NCI-H2227 treated with DMSO at 0.1 percent for 48 hours (cell line): ENCODE measurements at places on chromosomes 3 and 15.
A peak's percentile ranks its signal among the peaks of the same experiment; 100 is the strongest.

DNA sequence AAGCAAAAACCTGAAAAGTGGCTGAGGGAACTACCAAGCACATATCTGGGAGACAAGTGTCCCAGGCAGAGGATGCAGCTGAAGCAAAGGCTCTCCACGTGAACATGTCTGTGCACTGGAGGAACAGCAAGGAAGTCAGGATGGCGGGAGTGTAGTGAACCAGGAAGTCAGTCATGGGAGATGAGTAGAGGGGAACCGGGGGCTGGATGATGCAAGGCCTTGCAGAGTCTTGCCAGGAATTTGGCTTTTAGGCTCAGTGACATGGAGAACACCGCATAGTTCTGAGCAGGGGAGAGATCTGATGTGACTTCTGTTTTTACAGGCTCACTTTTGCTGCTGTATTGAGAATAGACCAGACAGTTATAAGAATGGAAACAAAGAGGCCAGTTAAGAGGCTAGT is 19.0 kb downstream of the C2CD4A start:
- no peak for DNase-seq

DNA sequence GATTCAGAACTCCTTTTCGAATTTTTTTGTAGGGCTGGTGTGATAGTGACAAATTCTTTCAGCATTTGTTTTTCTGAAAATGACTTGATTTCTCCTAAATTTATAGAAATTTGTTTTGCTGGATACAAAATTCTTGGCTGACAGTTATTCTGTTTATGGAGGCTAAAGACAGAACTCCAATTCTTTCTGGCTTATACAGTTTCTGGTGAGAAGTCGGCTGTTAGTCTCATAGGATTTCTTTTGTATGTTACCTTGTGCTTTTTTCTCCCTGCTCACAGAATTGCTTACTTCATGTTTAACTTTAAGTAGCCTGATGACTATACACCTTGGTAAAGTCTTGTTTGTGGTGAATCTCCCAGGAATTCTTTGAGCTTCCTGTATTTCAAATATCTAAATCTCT is 1264.6 kb downstream of the NSUN3 start:
- DNase-seq = no peak

- DNase-seq = no peak
Observed at GRCh38 chr3:163266731-163267130, 1770.1 kb downstream of the OTOL1 start.

DNA sequence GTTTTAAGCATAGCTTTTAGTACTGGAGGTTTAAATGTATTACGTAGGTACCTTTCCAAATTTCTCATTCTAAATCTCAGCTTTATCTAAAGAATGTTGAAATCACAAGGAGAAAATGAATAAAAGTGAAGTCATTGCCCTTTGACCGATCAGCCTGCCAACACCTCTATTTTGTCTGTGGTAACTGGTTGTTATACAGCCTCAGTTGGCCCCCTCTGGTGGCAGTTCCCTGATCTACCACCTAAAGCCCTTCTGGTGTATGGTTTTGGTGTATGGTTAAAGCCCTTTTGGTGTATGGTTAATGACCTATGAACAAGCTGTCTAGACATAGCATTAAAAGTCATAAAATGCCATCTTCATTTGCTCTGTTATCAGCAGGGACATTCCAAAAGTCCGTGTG is 378.2 kb upstream of the AZI2 start:
- DNase-seq = no peak

DNA sequence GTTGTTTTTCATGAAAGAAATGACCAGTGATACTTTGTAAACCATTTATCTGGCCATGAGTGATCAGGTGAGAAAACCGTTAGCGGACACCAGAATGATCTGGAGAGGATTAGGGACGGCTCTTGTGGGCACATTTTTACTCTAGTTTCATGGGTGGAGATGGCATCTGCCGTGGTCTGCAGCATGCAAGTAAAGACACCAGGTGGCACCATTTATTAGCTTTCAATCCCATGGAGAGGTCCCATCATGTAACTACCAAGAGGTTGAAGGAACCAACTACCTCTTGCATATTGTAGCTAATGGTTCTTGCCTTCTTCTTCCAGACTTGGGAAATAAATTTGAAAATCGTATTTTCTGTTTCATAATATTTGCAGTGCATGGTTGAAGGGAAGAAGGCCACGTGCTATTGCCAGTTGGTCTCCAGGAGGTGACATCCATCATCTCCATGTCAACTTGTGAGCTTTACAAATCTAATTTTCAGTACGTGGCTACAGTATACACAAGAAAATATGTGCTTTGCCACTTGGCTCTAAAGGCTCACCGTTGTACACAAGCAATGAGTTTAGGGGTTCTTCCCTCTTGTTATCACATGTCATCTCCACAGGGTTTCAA is 1.5 kb upstream of the MAPKBP1 start:
- peak; percentile 20 for DNase-seq

GRCh38 chr3:102156426-102156825 is 278.4 kb upstream of the ZPLD1 start:
- no peak for DNase-seq

DNA sequence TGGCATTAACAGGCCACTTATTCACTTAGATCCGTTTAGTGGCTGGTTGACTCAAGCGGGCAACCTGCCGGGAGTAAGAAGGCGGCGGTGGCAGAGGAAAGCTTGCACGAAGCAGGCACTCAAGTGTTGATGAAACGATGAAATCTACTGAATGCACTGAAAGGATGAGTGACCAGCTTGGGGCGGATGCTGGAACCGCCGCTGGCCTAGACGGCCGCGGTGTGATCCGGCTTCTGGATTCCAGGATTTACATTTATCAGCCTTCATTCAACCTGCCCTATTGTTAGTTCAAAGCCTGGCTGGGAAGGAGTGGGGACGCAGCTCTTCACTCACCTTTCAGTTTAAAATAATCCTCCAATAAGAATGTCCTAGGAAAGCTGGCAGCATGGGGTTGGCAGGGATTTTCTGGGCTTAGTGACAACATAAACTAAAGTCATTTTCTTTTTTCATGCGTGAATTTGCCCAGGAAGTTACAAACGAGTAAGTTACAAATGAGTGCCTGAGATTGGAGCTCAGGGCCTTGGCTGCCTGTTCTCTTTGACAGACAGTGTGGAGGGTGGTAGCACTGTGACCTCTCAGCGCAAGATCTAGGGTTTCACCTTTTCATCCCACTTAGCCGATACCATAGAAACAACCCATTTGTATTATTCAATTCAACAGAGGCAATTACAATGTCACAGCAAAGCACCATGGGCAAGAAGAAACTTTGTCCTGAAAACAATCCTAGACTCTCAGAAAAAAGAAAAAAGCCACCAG is 1.1 kb upstream of the PLCH1 start:
- peak; percentile 58 for DNase-seq

DNA sequence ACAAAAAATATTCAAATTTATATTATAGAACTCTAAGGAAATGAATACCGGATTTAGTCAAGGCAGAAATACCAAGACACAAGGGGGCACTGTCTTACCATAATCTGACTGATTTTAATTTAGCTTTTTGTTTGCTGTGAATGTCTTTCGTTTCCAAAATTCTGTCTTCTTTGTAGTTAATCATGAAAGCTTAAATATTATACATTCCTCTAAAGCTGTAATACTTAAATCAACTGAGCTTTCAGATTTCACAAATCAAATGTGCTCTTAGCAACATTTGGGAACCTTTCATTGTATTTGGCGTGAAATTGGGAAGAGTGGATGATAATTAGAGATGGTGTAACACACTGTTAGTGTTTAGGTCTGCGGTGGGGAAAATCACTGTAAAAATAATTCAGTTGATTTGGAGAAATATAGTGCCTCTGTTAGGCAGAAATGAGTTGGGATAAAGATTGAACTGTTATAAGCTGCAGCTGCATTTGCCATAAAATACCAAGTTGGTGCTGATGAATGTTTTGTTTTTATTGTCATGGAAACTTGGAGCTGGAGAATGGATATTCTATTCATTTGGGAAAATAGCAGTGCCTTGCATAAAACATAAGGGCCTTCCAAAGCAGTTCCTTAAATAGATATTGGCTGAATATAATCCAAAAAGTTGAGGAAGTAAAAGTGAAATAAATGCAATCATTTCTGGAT is 228.2 kb downstream of the TCF12 start:
- DNase-seq = peak; percentile 51

DNA sequence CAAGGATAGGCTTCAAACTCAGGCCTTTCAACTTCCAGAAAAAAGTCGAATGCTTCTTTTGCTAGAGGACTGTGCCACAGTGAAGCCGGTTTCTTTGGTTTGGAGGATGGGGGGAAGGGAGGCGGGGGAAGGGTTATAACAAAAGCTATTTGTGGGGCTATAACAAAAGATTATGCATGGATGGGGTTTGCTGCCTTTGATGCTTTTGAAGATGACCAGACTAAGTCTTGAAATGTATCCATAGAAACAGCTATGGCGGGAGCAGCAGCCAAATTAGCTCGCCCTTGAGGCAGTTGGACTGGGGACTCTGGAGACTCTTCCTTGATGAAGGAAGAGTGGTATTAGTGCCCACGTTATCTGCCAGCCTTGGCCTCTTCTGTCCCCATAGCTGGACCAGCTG is 47.5 kb downstream of the SRGAP3 start:
- DNase-seq = no peak

DNA sequence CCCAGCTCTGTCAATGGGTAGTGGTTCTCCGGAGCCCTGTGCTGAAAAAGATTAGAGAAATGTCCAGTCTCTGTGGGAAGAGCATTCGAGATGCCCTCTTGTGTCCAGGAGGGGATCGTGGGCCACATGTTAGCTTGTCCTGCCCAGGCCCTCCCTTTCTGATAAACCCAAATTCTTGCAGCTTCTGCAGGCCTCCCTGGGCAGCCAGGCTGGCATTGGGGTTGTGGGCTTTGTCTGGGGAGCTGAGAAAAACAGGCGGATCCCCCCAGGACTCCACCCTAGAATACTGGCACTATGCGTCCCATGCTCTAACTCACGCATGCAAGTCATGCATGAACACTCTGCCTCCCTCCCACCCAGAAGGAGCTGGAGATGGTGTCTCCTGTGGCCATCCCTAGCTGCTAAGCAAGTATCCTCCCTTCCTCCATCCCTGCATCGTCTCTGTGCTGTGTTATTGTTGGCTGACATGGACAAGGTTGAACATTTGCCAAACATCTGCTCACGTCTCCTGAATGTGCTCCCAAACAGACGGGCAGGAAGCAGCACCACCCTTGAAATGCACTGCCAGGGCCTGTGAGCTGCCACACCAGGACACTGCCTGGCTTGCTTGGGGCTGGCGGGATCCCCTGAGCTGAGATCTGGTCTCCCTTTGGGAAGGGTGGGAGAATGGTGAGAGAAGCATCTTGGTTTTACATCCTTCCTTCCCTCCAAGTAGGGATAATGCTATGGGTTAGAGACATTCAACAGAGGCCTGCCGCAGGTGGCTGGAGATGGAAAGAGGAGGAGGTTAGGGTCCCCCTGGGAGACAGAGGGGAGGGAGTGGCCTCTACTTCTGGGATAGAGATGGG is 26.5 kb downstream of the CFAP161 start:
- no peak for DNase-seq

- no peak for DNase-seq
Observed at GRCh38 chr3:134315286-134316106, 58.8 kb downstream of the AMOTL2 start.

DNA sequence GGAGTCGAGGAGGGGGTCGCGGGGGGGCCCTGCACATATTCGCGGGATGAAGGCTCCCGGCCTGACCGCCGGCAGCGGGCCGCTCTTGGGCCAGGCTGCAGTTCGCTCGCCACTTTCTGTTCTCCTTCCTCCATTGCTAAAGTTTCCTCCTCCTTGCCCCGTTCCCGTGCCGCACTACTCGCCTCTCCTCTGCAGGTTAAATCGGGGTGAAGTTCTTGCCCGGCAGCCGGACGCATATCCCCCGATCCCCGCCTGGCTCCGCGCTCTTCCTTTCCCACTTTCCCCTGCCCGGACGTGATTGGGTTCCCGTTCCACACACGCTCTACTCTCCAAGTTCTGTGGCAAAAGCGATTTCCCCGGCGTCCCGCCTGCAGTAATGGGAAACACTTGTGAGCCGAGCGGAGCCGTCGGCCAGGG is 556 bp downstream of the CRYBG3 start:
- DNase-seq = peak; percentile 2

DNA sequence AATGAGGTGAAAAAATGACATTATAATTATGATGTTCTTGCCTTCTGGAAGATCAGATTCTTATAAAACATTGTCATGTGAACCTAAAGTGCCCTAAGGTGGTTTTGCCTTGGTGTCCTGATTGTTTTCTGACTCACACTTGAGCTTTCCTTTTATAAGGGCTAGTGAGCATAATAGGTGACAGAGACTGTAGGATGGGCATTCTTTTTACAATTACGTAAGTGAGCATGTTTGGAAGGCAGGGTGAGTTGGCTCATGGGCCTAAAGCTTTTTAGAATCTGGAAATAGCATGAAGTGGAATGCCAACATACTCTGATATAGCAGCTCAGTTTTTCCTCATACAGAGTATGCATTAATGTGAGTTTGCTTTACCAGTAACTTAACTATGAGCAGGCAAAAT is 41.2 kb downstream of the CRYBG3 start:
- no peak for DNase-seq

DNA sequence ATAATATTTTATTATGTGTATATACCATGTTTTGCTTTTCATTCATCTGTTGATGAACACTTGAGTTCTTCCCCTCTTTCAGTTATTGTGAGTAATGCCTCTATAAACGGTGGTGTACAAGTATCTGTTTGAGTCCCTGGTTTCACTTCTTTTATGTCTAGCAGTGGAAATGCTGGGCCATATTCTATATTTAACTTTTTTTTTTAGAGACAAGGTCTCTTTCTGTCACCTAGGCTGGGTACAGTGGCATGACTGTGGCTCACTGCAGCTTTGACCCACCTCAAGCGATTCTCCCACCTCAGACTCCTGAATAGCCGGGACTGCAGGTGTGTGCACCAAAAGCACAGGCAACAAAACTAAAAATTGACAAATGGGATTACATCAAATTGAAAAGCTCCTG is 19.9 kb downstream of the GOLM2 start:
- no peak for DNase-seq

- no peak for DNase-seq
Observed at GRCh38 chr3:134976948-134977347, 181.9 kb downstream of the EPHB1 start.

GRCh38 chr15:50235794-50236193 is 29.7 kb downstream of the HDC start:
- DNase-seq = no peak

GRCh38 chr3:156148946-156149381 is 28.6 kb downstream of the KCNAB1 start:
- DNase-seq = no peak

DNA sequence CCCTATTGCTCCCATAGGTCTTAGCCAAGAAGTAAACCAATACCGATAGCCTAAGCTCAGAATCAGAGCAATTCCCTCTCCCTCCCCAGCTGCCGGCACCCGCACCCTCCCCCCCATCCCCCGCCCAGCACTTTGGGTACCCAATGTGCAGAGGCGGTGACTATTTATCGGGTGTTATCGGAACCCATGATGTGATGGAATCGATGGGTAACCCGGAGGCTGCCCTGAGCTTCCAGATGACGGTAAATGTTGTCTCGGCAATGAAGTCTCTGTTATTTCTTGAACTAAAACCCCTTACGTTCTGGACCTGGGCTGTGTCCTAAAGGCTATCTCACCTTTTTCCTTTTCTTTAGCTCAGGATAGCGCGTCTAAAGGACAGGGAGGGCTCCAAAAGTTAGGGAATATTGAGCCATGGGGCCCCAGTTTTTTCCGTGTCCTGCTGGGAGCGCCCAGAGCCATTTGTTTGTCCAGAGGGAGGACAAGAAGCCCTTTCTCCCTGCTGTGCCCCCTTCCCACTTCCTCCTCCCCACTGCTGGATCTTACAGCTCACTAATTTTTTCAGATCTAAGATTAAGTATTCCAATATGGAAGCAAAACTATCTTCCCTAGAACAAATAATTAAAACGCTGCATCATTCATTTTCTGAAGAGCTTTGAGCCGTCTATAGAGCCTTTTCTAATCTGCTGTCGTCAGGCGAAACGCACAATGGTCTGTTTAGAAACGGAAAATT is 1.5 kb downstream of the SLITRK3 start:
- DNase-seq = no peak

GRCh38 chr3:18901571-18901970 is 246.7 kb upstream of the KCNH8 start:
- no peak for DNase-seq
